ENCODE measurements at places on chromosomes 4 and X.
A peak's percentile ranks its signal among the peaks of the same experiment; 100 is the strongest.

GRCh38 chr4:183471946-183472708, 27.7 kb downstream of the CDKN2AIP start:
- DNase-seq = peak; percentile 68

GRCh38 chr4:38415682-38416081, 248.3 kb upstream of the KLF3 start:
- DNase-seq = no peak

DNA sequence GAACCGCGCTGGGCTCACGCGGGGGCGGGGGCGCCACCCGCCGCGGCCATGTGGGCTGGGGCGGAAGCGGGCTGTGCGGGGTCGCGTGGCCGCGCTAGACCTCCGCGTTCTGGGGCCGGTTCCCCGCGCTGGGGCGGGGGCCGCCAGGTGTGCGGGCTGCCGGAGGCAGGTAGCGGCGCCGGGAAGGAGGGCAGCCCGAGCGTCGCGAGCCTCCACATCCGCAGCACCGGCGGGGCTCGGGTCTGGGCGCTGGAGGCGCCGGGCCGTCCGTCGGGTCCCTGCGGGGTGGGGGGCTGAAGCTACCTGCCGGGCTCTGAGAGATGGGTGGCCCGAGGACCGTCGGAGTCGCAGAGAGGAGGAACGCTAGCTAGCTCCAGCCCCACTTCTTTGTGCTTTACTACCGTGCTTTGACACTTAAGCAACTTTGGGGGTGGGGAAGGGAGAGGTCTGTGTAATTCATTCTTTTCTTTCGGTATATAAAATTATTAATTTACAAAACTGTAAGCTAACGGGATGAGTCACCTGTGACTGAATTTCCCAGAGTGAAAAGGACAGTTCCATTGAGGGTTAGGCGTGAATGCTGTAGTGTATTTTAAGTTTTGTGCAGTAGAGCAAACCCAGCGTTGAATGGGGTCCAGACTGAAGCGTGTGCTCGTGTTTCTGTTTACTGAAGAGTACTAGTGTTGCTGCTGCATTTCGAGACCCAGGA, 689 bp downstream of the METAP1 start:
- DNase-seq = peak; percentile 28

GRCh38 chrX:47748576-47748975, 88.1 kb upstream of the ZNF81 start:
- no peak for DNase-seq

GRCh38 chr4:113445286-113445685, 316.3 kb downstream of the CAMK2D start:
- DNase-seq = no peak

- DNase-seq = no peak
Observed at GRCh38 chr4:135418353-135418752, 1216.8 kb upstream of the PABPC4L start.

DNA sequence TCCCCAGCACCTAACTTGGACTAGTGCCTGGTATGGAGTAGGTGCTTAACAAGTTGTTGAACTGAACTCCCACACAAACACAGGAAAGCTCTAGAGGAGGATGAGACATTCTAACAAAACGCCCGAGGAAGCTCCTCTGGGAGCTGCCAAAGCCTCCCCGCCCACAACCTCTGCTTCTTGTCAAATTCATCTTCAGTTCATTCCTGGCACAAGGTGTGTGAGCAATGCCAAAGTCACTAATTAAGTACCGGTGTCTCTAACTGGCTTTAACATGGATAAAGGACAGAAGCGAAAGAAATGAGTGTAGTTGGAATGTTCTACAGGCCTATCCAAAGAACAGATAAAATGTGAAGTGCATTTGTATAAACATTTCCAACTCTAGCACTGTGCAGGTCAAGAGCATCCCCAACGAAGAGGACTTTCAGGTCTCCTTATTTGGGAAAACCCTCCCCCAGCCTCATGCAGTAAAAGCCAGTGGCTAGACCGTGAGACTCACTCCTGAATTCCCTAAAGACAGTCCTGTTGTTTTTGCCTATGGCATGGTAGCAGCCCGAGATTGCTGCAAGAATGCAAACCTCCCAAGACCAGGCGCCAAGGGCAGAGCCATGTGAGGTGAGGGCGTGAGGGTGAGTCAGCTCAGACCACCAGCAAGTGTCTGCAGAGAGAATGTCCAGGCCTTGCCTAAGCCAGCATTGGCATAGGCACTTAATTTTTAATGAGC, 72.2 kb upstream of the KLF3 start:
- no peak for DNase-seq

GRCh38 chr4:18934197-18934596, 912.6 kb upstream of the LCORL start:
- DNase-seq = no peak

- no peak for DNase-seq
Observed at GRCh38 chrX:121579016-121579760, 531.8 kb downstream of the GLUD2 start.

GRCh38 chrX:64805683-64806082, 170.6 kb downstream of the ZC4H2 start:
- no peak for DNase-seq

GRCh38 chr4:81486502-81486901, 14.8 kb upstream of the RASGEF1B start:
- no peak for DNase-seq

GRCh38 chr4:185127021-185127925, 15.8 kb upstream of the SLC25A4 start:
- no peak for DNase-seq

- no peak for DNase-seq
Observed at GRCh38 chr4:10582059-10582686, 102.4 kb downstream of the CLNK start.

- DNase-seq = no peak
Observed at GRCh38 chr4:107220976-107221375, 184.9 kb upstream of the DKK2 start.

- DNase-seq = no peak
Observed at GRCh38 chrX:116009346-116009745, 161.2 kb upstream of the AGTR2 start.

GRCh38 chr4:62004881-62005280, 804.8 kb downstream of the ADGRL3 start:
- DNase-seq = no peak

- DNase-seq = no peak
Observed at GRCh38 chrX:135345107-135345589, 35.9 kb downstream of the ETDC start.

DNA sequence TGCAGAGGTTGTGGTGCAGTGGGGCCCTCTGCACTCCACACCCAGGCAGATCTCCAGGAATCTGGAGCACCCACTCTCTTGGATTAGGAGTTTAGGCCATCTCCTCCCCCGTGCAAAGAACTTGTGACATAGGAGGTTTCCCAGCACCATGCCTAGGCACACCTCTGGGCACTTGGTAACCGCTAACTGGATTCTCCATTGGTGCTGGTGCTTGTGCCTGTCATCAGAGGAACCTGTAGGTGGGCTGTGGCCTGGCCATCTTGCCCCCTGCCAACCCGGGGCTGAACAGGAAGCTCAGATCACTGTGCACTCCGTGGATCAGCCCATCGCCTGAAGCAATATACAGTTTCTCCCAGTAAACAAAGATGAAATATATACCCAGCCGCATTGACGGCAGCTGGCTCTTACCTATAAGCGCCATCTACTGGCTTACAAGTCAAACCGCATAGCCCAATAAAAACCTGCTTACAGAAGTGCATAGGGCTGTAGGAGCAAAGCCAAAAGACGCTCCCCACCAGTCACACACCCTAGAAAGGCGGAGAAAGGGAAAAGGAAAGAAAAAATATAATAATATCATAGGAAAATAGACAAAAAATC, 19.1 kb upstream of the TEX13B start:
- DNase-seq = no peak

- DNase-seq = no peak
Observed at GRCh38 chrX:139222511-139223200, 307.9 kb upstream of the F9 start.

- no peak for DNase-seq
Observed at GRCh38 chrX:45295259-45295986, 94.7 kb upstream of the DIPK2B start.

Measured in stimulated activated naive CD4-positive, alpha-beta T cell treated with Interleukin-2 at 50 U/mL for 16 hours (primary cell).